COR-L47 (cell line): ENCODE measurements at places on chromosomes 5 and 9.

- DNase-seq, result no peak
Observed at GRCh38 chr5:127933348-127933747, 150.2 kb upstream of the SLC12A2 start.

DNA sequence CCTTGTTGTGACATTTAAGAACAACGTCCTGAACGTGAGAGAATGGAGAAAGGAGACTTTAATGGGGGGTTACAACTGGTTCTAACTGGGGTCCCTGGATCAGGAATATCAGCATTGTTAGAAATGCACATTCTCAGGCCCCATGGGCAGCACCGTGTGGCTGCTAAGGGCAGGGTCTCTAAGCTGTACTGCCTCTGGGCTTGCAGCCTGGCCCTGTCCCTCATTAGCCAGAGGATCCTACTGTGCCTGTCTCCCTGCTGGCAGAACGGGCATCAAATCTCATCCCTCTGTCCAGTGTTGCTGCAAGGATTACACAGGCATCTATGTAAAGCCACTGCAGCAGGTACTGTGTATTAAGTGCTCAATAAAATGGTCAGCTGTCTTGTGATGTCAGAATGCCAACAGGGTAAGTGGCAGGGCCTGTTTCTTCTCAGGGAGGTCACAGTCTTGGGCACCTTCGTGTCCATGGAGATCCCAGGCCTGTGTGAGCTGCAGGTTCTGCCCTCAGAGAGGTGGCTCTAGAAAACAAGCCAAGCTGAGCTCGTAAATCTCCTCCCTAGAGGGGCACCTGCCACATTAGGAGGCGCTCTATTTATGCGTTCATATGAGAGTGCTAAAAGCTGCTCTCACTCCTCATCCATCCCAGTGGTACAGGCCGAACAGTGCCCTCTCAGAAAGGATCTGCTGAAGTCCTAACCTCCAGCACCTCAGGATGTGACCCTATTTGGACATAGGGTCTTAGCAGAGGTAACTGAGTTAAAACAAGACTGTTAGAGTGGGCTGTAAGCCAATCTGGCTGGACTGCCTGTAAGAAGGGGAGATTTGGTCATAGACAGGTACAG lies 210.5 kb downstream of the GADD45G start:
- DNase-seq, result no peak

DNA sequence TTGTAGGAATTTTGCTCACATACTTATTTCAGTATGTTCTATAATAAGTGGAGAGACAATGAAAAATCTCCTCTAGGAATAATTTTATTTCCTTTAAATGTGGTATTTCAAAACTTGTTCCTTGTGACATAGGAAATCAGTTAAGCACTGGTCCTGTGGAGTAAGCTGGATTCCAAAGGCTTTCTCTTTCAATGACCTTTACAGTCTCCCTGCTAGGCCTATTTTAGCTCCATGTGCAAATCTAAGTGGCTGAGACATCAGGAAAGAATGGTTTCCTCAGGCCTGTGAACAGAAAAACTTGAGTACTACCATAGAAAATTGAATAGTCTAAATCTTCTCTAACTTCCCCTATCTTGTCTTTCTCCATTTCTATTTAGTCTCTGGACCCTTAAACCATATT lies 514.2 kb upstream of the TLE4 start:
- no peak for DNase-seq

GRCh38 chr9:114433086-114433485 lies 45.3 kb upstream of the AKNA start:
- DNase-seq, result no peak

- no peak for DNase-seq
Observed at GRCh38 chr9:134551644-134552348, 89.8 kb upstream of the COL5A1 start.

DNA sequence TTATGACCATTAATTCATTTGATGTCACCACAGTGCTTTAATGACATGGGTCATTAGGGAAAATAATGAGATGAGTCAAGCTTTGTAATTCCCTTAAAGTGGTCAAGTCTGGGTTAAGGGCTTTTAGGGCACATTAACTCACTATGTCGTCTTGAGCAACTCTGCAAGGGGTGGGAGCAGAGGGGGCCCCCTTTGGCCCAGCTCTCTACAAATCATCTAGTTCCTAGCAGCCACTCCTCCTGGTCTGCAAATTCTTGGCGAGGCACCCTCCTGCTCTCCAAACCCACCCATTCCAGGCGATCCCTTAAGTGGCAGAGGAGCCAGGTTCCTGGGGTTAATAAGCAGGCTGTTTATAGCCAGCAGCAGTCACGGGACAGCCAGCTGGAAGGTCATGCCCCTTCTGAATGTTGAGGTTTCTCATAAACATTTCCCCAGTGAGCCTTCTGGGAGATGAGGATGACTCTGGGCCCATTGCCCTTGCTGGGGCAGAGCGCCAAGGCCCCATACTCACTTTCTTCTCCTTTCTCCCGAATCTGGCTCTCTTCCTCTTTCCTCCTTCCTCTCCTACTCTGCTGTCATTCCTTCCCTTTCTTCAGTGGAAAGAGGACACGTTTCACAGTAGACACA lies 14.3 kb upstream of the GPX3 start:
- DNase-seq, result no peak

DNA sequence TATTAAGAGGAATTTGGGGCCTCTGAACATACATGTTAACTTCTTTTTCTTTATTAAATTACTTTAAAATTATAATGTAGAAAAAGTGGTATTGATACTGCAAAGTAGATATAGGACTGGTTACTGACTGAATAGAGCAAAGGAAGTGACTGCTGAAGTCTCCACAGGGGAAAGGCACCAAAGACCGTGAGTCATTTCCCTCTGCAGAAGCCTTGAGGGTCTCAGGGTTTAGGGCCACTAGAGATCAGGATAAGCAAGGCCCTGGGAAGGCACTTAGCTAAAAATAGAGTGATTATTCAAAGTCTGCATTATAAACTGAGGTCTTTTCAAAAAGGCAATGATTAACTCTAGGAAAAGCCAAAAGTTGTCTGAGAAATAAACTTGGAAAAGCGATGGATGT lies 44.7 kb upstream of the ITGA1 start:
- DNase-seq, result no peak

GRCh38 chr9:68614121-68614520 lies 73.4 kb upstream of the TMEM252 start:
- DNase-seq, result no peak

- DNase-seq, result peak; percentile 37
Observed at GRCh38 chr5:170008376-170008775, 28.1 kb upstream of the INSYN2B start.

- DNase-seq, result no peak
Observed at GRCh38 chr9:79200336-79200735, 371.4 kb upstream of the TLE4 start.

GRCh38 chr5:45696206-45696836 lies at the start of gene HCN1:
Gene HCN1, minus strand, starts transcription at chr5:45696380.
- DNase-seq, result peak; percentile 6

GRCh38 chr9:37904445-37905130 lies 661 bp upstream of the SLC25A51 start:
- DNase-seq, result no peak

- DNase-seq, result peak; percentile 42
Observed at GRCh38 chr9:109264877-109265587, 55.8 kb downstream of the EPB41L4B start.

DNA sequence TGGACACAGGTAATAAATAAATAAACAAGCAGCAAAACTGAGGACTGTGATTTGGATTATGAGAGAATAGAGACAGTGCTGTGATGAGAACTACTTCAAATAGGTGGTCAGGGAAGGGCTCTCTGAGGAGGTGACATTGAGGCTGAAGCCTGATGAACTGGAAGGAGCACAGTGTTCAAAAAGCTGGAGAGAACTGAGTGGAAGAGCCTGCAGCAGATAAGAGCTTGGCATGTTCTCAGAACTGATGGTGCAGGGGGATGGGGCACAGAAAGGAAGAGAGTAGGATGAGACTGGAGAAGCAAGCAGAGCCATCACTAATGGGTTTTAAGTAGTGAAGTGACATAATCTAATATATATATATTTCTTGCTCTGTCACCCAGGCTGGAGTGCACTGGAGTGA lies 11.2 kb upstream of the TPM2 start:
- DNase-seq, result no peak

- DNase-seq, result no peak
Observed at GRCh38 chr5:135397084-135397483, 1.9 kb downstream of the MACROH2A1 start.

GRCh38 chr9:98333703-98334582 lies 78.5 kb upstream of the TBC1D2 start:
- no peak for DNase-seq

GRCh38 chr9:109311286-109311685 lies 9.6 kb downstream of the EPB41L4B start:
- DNase-seq, result peak; percentile 73

- DNase-seq, result no peak
Observed at GRCh38 chr5:176731506-176732160, 78.7 kb upstream of the UNC5A start.

- no peak for DNase-seq
Observed at GRCh38 chr9:108672475-108673190, 183.2 kb downstream of the ACTL7B start.

DNA sequence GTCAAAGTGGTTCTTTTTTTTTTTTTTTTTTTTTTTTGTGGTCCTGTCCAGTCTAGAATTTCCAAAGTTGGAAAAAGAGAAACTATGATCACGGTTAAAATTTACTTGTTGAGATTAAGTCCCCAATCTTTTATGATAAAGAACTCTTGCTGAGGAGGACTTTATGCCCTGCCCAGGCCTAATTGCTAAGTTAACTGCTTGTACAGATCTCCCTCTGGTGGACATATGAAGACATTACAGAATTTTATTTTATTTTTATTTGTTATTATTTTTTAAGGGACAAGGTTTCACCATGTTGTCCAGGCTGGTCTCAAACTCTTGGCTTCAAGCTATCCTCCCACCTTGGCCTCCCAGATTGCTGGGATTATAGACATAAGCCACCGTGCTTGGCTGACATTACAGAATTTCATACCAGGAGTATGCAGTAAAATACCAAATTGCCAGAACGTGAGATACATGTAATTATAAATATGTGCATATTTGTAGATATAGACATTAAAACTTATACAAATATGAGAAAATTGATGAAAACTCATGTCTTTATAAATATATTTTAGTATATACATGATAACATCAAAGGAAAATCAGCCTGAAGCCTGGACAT lies 91.2 kb downstream of the RFK start:
- peak; percentile 57 for DNase-seq

- DNase-seq, result no peak
Observed at GRCh38 chr5:136979131-136979530, 520.0 kb downstream of the SPOCK1 start.

DNA sequence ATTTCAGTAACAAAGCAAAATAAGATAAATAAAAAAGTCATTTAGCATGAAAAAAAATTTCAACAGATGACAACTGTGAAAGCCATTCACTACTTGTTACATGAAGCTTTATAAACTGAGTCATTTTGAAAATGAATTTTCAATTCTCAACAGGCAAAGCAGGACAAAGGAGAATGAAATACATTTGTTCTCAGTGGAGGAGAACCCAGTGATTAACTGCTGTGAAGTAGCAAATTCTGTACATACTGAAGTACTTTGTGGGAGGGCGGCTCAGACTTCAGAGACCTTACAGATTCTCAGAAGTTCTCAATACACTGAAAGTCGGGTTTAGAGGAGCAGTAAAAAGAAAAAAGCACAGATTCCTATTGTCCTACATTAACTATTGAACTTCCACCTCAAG lies 21.7 kb downstream of the SKIC3 start:
- no peak for DNase-seq

GRCh38 chr5:1245905-1246576 lies 20.9 kb downstream of the SLC6A18 start:
- no peak for DNase-seq
